ENCODE measurements at places on chromosomes 7 and 10.

DNA sequence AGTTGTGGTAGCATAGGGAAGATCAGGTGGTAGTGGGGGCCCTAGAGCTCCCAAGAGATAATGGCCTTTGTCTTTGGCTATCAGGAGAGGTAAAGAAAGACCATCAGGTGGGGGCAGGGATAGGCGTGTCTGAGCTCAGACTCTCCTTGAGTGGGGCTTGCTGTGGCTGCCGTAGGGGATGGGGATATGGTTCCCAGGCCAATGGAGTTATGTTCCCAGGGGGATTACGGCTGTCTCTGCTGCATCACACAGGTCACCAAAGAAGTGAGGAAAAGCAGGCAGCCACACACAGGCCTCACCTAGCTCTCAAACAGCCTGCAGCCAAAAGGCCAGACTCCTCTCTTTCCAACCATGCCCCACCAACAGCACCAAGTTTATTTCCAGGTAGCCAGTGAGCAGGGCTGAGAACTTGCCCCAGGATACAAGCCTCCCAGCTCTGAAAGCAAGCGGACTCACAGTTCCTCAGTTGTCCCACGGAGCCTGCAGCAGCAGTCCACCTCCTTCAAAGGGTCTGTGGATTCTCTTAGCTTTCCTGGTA, 37.6 kb upstream of the C1QL3 start:
- DNase-seq, result no peak

GRCh38 chr10:126014309-126014708, 117.9 kb downstream of the FANK1 start:
- no peak for DNase-seq

GRCh38 chr7:134513169-134513752, 14.1 kb upstream of the AKR1B10 start:
- no peak for DNase-seq

DNA sequence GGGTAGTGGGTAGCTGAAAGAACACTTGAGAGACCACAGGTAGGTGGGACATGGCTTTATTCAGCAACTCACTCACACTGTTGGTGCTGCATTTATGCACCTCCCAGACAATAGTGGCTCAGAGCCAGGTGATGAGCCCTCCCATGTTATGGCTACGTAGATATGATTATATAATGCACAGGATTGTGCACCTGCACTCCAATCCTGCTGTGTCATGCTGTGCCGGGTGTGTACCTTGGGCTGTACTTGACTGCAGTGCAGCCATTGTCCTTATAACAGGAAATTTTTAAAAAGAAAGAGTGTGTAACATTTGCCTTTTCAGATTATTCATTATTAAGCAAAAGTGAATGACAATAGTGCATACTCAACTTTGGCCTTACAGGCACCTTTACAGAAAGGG, 366.1 kb upstream of the BMPER start:
- no peak for DNase-seq

GRCh38 chr10:75660823-75661222, 229.4 kb downstream of the LRMDA start:
- DNase-seq, result no peak

- DNase-seq, result no peak
These were observed 265.9 kb upstream of the DGKB start for GRCh38 chr7:15168489-15168888.

GRCh38 chr7:4052130-4052529, 630.0 kb upstream of the FOXK1 start:
- no peak for DNase-seq

- DNase-seq, result no peak
These were observed 192.7 kb downstream of the MLLT10 start for GRCh38 chr10:21726601-21727225.

GRCh38 chr7:92904244-92905131, 68.1 kb upstream of the CDK6 start:
- DNase-seq, result no peak

GRCh38 chr7:80027611-80028173, 106.9 kb upstream of the GNAI1 start:
- no peak for DNase-seq

- DNase-seq, result no peak
These were observed 108.6 kb downstream of the DNAJB6 start for GRCh38 chr7:157445246-157445955.

DNA sequence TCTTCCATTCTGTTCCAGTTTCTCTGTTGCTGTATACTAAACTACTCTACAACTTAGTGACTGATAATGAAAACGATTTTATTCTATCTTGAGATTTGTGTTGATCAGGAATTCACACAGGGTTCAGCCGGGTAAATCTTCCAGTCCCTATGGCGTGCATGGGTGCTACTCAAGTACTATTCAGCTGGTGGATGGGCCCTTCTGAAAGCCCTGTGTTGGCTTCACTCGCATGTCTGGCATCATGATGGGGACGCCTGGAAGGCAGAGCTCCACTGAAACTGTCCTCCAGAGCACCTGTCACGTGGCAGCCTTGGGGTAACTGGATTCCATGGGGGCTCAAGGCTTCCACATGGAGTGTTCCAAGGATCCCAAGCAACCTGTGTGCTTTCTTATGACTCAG, 86.0 kb upstream of the ZMIZ1 start:
- no peak for DNase-seq

DNA sequence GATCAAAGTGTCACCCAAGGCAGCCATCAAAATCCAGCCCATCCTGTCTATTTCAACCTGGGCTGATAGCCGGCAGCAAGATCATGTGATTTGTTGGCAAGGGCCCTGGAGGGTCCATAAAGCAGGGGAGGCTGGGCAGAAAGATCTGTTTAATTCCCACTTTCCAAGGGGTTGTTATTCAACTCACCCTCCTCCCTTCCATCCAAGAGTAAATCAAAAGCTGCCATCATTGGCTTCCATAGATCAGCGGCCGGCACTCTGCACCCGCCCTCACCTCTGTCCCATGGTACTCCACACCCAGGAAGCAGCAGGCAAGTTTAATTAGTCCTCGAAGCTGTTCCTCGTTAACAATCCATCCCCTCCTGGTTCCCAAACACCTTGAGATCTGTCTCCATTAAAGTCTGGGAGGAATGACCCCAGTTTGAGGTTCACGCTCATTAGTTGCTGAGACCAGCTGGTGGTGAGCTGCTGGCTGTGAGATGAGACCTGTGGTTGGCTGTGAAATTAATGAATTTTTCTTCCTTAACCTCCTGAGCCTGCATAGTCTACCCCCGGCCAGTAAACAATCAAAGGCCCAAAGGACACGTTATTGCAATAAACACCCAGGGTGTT, 120.6 kb upstream of the CHST15 start:
- no peak for DNase-seq

- DNase-seq, result no peak
These were observed 65.1 kb upstream of the MPP7 start for GRCh38 chr10:28367929-28368484.

- no peak for DNase-seq
These were observed 58.0 kb downstream of the PDGFA start for GRCh38 chr7:461453-462172.

DNA sequence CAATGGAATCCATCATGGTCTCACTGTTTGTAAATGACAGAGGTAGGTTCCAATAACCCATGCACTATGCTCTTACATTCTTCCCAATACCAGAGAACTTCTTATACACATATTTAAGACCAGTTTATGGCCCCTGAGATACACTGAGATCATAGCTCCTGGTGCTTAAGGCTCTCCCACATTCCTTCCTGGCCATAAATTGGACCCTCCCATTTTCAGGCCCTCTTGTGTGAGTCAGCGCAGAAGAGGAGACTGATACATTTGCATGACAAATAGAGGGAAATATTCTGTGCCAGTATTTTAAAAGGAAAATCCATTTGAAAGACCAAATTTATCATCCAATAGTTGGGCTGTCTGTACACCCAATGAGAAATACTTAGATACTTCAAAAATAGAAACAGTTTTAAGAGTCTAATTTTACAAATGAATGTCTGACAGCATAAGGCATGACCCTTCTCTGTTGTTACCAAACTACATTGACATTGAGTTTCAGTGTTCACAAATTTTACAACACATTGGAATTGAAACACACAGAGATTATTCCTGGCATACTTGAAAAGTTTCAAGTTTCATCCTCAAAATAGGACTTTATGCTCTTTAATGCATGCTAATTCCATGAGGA, 35.3 kb downstream of the SLC16A9 start:
- DNase-seq, result no peak

- no peak for DNase-seq
These were observed 34.2 kb upstream of the NEBL start for GRCh38 chr10:20931156-20931795.

DNA sequence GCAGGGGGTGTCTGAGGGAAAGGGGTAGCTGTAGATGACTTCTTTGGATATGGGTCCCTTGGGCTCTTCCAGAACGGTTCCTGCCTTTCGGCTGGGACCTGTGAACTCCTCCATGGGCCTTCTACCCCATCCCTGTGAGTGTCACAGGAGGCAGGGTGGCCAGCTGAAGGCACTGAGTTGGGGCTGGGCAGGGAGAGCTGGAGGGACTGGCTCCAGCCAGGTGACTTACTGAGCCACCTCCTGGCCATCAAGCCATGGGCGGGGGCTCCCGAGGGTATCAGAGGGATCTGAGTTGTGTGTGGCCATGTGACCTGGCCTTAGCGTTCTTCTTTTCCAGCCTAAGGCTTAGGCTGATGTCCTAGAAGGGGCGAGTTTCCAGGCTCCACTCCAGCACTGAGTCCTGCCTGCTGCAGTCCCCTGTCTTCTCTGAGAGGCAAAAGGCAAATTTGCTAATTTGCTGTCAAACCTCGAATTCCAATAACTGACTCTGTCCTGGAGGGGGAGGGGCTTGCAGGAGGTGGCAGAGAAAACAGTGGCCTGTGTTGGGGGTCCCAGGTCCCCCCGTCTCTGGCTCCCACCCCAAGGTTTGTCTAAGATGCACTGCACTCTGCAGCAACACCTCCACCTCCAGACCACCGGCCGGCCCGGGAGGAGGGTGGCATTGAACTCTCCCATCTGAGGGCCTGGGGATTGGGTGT, 27.2 kb downstream of the ADCYAP1R1 start:
- no peak for DNase-seq

DNA sequence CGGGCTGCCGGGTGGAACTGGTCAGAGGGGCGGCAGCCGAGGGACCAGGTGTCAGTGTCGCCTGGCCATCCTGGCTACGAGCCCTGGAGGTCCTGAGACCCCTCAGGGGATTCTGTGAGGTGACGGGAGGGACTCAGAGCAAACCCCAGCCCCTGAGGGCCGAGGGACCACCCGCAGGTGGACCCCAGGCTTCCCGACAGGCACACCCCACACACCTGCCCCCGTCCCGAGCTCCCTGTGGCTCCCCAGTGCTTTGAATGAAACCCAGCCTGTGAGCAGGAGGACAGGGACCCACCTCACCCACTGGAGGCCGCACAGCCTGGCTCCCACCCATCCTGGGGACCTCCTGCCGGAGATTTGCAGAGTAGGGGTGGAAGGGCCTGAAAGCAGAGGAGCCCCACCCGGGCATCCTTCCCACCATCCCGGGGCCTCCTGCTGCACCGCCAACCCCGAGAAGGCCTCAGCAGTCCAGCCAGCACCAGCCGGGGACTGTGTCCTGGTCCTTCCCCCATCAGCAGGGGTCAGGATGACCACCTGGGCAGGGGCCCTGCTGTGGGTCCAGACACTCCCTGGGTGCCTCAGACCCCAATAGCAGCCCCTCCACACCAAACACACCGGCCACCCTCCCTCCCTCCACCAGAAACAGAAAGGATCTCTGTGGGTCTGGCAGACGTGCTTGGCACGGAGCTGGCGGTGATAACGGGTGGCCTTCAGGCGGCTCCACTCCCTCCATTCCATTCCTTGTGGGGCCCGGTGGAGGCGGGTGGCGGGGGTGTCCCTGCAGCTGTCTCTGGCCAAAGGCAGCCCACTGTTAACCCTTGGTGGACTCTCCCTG, 13.9 kb downstream of the VENTX start:
- no peak for DNase-seq

- no peak for DNase-seq
These were observed 97.9 kb upstream of the IKZF1 start for GRCh38 chr7:50206453-50207250.

DNA sequence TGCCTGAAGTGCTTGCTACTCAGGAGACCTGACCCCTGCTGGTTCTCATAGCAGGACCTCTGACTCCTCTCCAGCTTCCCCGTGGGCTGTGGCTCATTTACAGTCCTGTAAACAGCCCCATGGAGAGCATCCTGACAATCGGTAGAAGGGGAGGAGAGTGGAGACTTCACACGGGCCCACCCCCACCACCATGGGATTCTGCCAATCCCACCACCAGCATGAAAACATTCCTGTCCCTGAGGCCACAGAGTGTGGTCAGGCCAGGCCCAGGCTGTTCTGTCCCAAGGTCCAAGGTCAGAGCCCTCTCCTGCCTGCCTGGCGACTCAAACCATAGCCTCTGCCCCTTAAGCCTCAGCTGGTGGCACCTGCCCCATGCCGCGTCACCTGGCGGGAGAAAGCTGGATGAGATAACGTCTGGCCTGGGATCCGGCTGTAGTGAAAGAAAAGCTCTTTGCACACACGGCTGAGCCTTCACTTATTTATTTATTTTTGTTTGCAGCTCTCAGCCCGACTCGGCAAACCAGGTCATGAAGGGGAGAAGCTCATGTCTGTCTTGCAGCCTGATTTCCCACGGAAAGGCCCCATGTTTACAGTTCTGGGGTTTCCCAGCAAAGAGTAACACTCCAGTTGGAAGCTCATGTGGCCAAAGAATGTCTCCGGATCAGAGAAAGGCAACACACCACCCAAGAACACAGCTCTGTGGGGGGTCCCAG, 293.6 kb upstream of the ZMIZ1 start:
- no peak for DNase-seq

GRCh38 chr10:8043569-8044306, 10.8 kb upstream of the GATA3 start:
- no peak for DNase-seq

GRCh38 chr7:360454-361100, 70.6 kb downstream of the FOXL3 start:
- no peak for DNase-seq

- DNase-seq, result no peak
These were observed 244.4 kb downstream of the DYNC1I1 start for GRCh38 chr7:96016735-96017134.

DNA sequence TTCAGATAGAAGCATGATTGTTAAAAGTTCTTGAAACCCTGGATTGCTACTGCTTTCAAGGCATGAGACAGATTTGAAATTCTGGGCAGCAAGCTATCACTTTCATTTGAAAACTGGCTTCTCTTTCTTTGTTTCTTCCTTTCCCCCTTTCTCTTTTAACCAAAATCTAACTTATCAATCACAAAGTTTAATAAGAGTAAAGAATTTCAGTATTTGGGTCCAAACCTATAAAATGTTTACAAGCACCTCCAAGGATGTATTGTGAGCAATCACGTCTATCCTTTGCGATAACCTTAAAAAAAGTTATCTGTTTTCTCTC, 21.6 kb upstream of the RPA3 start:
- no peak for DNase-seq

GRCh38 chr10:20927456-20927855, 30.3 kb upstream of the NEBL start:
- DNase-seq, result no peak

- no peak for DNase-seq
These were observed 338 bp downstream of the SDK1 start for GRCh38 chr7:3301449-3301731.

All from C1 segment of cervical spinal cord (tissue), 14 donors.